Muscle of leg (tissue), 16 donors: ENCODE measurements at places on chromosomes 13 and 19. TPM values are rescaled to one million over a fixed set of nuclear protein-coding genes. Genes with fewer than 3 reads are reported as not detected.

DNA sequence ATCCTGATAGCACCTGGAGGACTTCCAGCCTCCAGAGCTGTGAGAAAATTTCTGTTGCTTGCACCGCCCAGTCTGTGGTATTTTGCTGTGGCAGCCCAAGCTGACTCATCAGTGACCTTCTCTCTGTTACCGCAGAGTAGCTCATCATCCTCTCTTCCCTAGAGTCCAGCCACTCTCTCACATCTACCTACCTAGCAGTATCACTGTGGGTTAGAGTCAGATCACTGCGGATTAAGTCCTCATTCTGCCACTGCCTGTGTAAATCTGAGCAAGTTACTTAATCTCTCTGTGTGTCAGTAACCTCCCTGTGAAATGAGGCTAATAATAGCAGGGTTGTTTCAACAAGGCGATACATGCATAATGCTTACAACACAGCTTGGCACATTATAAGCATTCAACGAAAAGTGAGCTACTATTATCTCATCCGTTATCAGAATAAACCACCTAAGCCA, 40.3 kb upstream of the USPL1 start:
- DNase-seq = no peak

DNA sequence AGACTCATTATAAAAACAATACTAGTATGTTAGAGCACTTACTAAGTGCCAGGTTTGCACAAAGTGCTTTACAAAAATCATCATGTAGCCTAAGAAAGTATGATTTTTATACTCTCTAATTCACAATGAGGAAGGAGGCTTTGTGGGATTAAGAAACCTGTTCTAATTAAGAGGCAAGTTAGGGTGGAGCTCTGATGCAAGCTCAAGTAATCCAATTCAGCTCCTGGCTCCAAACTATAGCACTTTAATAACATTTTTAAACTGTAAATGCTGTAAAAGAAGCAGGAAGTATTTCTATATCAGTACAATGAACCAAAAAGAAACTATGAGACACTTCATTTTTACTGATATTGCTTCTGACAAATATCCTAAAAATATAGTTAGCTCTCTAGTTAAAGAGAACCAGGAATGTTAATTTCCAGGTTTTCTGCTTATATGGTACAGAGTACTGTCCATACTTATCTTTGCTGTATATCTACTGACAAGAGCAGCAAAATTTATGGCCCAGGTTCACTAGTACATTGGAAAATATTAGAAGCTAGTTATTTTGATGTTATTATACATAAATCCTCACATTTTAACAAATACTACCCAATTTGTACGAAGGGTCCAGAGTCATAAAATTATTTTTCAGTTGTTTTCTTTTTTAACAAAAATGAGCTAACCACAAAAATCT, 482.0 kb downstream of the DIAPH3 start:
- no peak for DNase-seq

GRCh38 chr19:49832556-49832955, 14.5 kb downstream of the MED25 start:
- DNase-seq = no peak

- DNase-seq = no peak
These were observed 7.5 kb upstream of the LIN7B start for GRCh38 chr19:49106648-49107135.

GRCh38 chr19:34208291-34208884, 36.1 kb downstream of the LSM14A start:
- DNase-seq = no peak

DNA sequence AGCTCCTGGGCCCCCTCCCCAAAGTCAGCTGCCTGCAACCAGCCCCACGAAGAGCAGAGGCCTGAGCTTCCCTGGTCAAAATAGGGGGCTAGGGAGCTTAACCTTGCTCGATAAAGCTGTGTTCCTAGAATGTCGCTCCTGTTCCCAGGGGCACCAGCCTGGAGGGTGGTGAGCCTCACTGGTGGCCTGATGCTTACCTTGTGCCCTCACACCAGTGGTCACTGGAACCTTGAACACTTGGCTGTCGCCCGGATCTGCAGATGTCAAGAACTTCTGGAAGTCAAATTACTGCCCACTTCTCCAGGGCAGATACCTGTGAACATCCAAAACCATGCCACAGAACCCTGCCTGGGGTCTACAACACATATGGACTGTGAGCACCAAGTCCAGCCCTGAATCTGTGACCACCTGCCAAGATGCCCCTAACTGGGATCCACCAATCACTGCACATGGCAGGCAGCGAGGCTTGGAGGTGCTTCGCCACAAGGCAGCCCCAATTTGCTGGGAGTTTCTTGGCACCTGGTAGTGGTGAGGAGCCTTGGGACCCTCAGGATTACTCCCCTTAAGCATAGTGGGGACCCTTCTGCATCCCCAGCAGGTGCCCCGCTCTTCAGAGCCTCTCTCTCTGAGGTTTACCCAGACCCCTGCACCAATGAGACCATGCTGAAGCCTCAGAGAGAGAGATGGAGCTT, 4.7 kb upstream of the CEACAM5 start:
- no peak for DNase-seq

DNA sequence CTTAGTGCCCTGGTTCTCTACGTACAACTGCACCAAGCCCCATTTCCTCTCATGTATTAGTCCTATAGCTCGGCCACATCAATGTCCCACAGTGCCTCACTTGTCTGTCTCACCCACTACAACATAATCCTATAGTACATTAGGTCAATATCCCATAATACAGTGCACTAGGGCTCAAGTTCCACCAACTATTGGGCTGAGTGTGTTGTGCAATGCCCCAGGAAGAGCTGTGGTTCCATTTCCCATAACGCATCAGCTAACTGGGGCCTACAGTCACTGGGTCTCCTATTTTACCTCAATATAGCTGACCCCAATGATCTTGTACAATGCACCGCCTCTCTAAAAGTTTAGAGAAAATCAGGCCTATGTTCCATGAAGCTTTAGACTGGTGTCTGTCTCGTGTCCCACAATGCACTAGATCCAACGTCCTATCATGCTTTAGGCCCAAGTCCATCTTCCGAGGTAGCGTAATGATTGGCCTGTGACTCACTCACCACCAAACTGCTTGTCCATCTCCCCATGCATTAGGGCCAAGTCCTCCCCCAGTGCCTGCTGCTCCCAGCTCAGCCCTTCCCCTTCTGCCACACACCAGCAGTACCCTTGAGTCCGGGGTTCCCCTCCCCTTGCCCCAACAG, 21.8 kb downstream of the TSKS start:
- DNase-seq = no peak

DNA sequence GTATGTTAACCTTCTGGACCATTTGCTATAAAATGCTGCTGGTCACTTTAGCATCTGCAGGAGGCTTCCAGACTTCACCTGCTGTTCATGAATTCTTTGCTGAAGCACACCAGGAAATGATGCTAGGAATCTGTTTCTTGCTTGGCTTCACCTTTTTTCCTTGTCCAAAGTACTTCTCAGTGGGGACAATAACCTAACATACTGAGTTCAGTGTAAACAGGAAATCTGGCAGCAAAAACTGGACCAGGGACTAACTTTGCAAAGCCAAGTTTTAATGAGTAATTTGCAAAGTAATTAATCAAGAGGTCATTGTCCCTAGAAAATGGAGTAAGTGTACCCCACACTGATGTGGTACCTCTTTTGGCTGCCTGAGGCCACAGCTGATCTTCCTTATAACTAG, 128.4 kb downstream of the RXFP2 start:
- DNase-seq = no peak

DNA sequence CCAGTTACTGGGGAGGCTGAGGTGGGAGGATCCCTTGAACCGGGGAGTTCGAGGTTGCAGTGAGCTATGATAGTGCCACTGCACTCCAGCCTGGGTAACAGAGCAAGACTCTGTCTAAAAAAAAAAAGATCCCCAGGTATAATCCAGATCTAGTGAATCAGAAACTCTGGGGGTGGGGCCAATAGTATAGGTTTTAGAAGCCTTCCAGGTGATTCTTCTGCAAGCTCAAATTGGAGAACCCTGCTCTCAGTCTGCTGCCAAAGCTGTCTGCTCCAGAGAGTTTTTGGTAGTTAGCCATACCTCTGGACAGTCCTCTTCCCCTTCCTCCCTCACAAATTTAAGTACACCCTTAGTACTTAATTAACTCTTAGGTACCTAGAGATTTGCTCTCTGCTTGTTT, 28.0 kb downstream of the SERP2 start:
- no peak for DNase-seq

- DNase-seq = no peak
These were observed 5.7 kb downstream of the SLC25A30 start for GRCh38 chr13:45412274-45413049.

- no peak for DNase-seq
These were observed 3.4 kb downstream of the EFNA2 start for GRCh38 chr19:1288833-1289685.

DNA sequence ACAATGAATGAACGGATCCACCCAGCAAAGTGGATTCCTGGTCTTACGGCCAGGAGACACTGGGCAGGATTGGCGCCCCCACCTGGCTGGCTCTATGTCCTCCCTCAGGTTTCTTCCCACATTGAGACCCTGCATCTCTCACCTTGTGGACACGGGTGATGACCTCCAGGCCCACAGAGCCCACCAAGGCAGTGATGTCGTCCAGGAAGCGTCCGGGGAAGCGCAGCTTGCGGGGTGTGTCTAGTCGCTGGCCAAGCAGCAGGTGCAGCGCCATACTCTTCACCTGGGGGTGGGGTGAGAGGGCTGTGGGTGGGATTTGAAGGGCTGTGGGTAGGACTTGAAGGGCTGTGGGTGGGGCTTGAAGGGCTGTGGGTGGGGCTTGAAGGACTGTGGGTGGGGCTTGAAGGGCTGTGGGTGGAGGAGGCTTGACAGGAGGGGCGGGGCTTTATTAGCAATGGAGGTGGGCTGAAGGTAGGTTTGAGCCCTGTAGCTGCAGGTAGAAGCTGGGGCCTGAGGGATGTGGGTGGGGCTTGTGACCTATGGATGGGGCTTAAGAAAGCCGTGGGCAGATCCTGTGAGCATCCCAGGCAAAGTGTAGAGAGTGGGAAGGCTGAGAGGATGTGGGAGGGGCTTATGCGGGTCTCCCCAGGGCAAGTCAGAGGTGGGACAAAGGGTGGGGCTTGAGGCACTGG, 12.1 kb upstream of the ANGPTL8 start:
- no peak for DNase-seq

The PSG2 gene
- total RNA-seq = 0.62 TPM
